ENCODE measurements at places on chromosomes 4 and X. TPM values are rescaled to one million over a fixed set of nuclear protein-coding genes. Genes with fewer than 3 reads are reported as not detected.

- DNase-seq: no peak
These were observed 245.4 kb upstream of the PSAPL1 start for GRCh38 chr4:7680106-7680505.

POLN gene
- total RNA-seq: 4.0 TPM

- peak; percentile 43 for DNase-seq
These were observed 10.4 kb downstream of the RELL1 start for GRCh38 chr4:37675587-37676290.

- no peak for DNase-seq
These were observed 84.1 kb upstream of the NEIL3 start for GRCh38 chr4:177225605-177226004.

DNA sequence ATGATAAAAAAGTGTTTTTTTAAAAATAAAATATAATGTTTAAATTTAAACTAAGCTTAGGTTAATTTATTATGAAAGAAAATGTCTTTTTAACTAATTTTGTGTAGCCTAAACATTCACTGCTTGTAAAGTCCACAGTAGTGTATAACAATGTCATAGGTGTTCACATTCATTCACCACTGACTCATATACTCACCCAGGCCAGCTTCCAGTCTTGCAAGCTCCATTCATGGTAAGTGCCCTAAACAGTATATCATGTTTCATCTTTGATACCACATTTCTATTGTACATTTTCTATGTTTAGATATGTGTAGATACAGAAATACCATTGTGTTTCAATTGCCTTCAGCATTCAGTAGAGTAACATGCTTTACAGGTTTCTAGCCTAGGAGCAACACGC lies 530.3 kb downstream of the EPHA5 start:
- no peak for DNase-seq

All from activated CD4-positive, alpha-beta memory T cell treated with anti-CD3 and anti-CD28 coated beads, Interleukin-2, amount 10 ng/mL, durations not matched to agents 7 days and 5 days (primary cell).